ENCODE measurements at places on chromosomes 1 and 21.

DNA sequence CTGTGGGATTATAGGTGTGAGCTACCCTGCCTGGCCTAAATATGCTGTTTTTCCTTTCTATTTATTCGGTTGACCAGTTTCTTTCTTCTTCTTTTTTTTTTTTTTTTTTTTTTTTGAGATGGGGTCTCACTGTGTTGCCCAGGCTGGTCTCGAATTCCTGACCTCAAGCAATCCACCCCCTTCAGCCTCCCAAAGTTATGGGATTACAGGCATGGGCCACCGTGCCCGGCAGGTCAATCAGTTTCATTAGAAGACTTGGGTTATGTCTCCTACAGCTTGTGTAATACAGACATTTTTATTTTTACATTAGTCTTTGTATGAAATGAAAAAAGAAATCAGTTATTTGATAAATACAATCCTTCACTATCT lies 61.1 kb downstream of the UCK2 start:
- no peak for DNase-seq

DNA sequence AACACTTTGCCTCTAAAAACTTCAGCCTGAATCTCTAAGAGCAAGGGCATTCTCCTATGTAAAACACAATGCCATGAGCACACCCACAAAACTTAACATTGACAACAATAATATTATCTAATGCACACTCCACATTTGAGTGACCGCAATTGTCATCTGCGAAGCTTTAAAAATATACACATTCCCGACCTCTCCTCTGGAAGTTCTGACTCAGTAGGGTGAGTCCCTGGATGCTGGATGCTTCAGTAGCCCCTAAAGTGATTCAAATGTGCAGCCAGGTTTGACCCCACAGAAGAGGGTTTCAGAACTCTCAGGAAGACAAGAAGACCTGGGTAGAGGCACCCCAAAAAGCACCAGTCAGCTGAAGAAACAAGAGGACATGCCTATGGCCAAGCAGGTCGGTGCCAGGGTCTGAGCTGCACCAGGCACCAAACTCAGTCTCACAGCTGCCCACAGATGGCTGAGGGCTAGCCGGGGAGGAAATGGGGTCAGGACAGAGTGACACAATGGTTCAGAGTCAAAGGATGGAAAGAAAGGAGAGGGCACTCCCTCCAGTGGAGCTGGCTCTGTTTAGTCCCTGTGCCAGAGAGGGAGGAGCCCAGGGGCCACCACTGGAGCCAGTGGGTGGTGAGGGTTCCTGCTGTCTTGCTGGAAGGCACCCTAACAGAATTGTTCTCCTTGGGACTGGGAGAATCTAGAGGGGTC lies 17.4 kb downstream of the PIK3C2B start:
- DNase-seq, result no peak

DNA sequence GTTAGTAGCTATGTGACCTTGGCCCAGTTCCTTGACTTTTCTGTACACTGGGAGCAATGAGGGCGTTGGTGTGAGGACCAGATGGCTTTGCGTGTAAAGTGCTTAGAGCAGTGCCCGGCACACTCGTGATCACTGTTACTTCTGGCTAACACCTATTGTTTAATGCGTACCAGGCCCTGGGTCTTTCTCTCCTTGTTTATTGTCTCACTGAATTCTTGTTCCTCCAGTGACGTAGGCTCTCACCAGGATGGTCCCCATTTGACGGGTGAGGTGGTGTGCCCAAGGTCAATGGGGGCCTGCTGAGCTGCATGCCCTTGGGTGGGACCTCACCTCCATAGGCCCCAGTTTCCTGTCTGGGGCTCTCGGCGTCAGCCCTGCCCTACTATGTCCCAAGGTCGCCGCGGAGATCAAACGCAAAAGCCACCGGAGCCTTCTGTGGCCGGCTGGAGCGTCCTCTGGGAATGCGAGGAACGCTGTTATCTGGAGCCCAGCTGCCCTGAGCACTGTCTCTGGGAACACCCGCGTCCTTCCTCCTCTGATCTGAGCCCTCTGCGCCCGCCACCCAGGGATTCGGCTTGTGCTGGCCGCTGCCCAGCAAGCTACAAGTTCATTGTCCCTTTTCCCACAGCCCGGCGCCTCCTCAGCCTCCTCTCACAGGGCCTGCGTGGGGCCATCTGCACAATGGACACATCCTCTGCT lies 28.9 kb downstream of the ALPL start:
- DNase-seq, result no peak

- DNase-seq, result no peak
Measured at GRCh38 chr1:200386416-200386815, 23.4 kb downstream of the ZNF281 start.

DNA sequence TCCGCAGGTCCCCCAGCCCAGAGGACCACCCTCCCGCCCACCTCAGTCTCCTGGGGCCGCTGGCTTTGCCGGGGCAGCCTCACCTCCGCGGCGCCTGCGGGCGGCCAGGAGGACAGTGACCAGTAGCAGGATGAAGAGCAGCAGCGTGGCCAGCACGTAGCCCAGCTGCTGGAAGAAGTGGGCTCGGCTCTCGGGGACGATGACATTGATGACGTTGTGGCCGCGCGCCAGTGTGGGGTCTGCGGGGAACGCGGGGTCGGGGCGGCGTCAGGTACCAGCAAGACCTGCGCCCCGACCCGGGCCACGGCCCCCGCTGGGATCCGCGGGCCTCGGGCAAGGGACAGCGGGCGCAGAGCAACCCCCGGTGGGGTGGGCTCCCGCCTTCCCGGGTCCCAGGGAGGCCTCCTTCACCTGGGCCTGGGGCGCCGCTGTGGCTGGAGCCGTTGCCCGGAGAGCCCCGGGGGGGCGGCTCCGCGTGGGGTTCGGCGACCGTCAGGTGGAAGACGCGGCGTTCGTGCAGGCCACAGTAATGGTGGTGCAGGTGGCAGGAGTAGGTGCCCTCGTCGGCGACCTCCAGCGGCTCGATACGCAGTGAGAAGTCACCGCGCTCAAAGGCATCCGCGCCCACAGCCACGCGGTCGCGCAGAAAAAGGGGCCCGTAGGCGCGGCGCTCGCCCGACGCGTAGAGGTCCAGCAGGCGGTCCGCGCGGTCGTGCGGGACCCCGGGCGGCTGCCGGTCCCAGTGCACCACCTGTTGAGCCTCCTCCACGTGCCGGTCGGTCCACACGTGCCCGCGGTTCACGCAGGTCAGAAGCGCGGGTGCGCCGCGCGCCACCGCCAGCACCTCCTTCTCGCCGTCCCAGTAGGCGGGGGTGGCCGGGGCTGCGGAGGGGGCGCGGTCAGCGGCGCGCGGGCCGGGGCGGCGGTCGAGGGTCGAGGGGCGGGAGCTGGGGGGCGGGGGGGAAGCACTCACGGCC lies 3.8 kb downstream of the MXRA8 start:
- DNase-seq, result no peak

DNA sequence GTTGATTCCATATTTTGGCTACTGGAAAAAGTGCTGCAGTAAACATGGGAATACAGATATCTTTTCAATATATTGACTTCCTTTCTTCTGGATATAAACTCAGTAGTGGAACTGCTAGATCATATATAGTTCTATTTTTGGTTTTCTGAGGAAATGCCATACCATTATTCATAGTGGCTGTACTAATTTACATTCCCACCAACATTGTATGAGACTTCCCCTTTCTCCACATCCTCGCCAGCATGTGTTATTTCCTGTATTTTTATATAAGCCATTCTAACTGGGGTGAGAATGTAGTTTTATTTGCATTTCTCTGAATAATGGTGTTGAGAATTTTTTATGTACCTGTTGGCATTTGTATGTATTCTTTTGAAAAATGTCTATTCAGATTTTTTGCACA lies 385.2 kb downstream of the NUF2 start:
- no peak for DNase-seq

- no peak for DNase-seq
Measured at GRCh38 chr1:150283260-150283659, 906 bp downstream of the CIART start.

DNA sequence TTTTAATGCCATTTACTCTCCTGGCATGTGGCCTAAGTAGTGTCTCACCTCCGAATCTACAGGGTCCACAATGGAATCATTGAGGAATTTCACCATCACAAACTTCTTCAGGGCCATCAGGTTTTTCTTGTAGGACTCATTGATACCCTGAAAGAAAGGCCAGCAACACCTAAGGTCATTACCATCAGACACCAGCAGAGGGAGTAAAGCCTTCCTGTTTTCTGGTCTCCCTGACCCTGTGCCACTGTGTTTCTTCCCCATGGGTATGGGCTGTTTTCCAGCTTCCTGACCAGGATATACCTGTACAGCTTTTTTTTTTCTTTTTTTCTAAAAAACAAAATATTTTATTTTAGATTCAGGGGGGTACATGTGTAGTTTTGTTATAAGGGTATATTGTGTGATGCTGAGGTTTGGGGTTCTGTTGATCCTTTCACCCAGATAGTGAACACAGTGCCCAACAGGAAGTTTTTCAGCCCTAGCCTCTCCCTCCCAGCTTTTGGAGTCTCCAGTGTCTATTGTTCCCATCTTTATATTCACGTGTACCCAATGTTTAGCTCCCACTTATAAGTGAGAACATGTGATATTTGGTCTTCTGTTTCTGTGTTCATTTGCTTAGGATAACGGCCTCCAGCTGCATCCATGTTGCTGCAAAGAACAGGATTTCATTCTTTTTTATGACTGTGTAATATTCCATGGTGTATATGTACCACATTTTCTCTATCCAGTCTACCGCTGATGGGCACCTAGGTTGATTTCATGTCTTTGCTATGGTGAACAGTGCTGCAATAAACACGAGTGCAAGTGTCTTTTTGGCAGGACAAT lies 18.3 kb downstream of the PPT1 start:
- DNase-seq, result peak; percentile 38

- DNase-seq, result no peak
Measured at GRCh38 chr1:112304126-112304525, 91.9 kb upstream of the CTTNBP2NL start.

- DNase-seq, result no peak
Measured at GRCh38 chr21:20802201-20802600, 196.0 kb upstream of the NCAM2 start.

GRCh38 chr1:165857046-165857801 lies 29.8 kb downstream of the UCK2 start:
- no peak for DNase-seq

DNA sequence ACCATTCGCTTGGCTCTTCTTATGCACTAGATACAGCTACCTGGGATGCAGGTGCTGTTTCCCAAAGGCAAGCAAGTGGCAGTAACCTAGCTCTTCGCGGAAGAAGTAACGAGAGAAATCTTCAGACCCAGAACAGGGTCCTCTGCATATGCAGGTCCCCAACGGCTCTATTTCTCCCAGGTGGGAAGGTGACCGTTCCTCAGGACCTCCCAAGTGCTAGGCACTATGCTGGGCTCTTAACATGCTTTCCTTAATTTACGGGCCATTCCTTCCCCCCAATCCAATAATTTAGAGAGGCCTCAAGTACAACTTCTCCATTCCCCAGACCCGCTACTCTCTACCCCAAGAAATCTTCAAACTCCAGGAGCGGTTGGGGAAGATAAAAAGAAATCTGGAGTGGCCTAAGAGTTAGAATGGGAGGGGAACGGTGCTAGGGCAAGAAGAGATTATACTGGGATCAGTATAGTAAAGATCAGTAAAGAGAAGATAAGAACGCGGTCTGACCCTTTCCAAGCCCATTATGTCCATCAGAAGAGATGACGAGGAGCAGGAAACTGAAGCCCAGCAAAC lies 410 bp downstream of the TXNDC12 start:
- DNase-seq, result no peak

DNA sequence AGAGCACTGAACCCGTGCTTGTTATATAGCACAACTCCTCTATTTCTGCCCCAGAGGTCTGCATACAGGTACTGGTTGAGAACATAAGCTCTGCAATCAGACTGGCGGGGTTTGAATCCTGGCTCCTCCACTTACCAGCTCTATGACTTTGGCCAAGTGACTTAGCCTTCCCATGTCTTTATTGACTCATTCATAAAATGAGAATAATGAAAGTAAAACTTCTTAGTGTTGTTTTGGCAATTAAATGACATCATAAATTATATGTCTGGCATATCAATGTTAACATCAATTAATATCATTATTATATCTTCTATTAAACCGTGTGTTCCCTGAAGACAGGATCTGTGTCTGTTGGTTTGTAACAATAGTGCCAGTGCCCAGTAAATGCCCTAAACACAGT lies 4.3 kb downstream of the INKA2 start:
- DNase-seq, result no peak

DNA sequence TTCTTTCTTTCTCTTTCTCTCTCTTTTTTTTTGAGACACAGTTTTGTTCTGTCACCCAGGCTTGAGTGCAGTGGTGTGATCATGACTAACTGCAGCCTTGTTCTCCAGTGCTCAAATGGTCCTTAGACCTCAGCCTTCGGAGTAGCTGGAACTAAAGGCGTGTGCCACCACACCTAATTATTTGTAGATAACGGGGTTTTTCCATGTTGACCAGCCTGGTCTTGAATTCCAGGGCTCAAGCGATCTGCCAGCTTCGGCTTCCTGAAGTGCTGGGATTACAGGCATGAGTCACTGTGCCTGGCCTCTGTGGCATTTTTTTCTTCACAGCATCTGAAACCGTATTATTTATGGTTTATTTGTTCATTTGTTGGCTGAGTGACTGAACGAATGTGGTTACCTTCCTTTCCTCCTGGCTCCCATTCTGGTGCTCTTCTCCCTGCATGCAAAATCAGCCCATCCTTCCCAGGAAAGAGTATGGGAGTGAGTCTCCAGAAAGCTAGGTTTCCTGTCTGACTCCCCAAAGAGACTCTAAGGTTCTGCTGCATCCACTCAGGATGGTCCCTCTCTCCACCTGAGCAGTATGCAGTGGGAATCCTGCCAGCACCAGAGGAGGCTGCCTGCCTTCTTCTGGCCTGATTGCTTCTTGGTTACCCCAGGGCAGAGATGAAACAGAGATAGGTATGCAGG lies 155.0 kb upstream of the BEND5 start:
- DNase-seq, result no peak

DNA sequence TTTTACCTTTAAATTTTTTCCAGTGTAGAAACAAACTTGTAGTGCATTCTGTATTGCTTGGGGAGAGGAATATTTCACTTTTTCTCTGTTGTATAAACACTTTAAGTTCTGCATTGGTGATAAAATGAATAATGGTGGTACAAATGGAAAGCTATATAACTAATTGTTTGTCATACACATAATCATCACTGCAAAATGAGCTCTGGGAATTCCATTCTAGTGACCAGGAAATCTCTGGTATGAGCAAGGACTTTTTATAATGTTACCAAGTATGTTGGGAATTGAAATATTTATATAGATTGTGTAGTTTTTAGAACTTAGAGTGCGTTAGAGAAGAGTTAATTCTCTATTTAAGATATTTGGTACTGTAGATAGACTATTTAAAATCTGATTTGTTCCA lies 5.0 kb upstream of the FMN2 start:
- DNase-seq, result no peak

All from stimulated activated CD4-positive, alpha-beta T cell treated with anti-CD3 and anti-CD28 coated beads, Interleukin-1b, Interleukin-23, amount 100 ng/mL, for 24 hours (primary cell).